Stimulated activated naive CD8-positive, alpha-beta T cell treated with anti-CD3 and anti-CD28 coated beads, Interleukin-15, amount 100 ng/mL, for 72 hours (primary cell): ENCODE measurements at places on chromosomes 4 and X.
A peak's percentile ranks its signal among the peaks of the same experiment; 100 is the strongest.

- DNase-seq, result no peak
Measured at GRCh38 chr4:41933997-41934503, 1.2 kb upstream of the TMEM33 start.

GRCh38 chr4:183195534-183195933 lies 96.5 kb downstream of the WWC2 start:
- no peak for DNase-seq

DNA sequence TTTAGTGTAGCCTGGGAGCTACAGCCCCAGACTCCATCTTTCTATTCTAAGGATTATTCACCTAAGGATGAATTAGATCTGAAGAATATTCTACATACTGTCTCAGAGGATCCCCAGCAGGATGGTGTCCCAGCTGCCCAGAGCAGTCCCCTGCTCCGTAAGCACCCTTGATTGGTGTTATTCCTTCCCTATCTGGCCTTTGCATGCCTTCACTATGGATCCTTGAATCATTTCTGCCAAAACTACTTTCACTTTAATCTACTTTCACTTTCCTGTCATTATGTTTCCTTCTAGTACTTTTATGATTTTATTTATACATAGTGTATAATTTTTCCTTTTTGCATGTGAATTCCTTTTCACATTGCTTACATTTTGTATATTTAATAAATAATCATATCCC lies 39.2 kb downstream of the ARHGAP24 start:
- DNase-seq, result no peak

DNA sequence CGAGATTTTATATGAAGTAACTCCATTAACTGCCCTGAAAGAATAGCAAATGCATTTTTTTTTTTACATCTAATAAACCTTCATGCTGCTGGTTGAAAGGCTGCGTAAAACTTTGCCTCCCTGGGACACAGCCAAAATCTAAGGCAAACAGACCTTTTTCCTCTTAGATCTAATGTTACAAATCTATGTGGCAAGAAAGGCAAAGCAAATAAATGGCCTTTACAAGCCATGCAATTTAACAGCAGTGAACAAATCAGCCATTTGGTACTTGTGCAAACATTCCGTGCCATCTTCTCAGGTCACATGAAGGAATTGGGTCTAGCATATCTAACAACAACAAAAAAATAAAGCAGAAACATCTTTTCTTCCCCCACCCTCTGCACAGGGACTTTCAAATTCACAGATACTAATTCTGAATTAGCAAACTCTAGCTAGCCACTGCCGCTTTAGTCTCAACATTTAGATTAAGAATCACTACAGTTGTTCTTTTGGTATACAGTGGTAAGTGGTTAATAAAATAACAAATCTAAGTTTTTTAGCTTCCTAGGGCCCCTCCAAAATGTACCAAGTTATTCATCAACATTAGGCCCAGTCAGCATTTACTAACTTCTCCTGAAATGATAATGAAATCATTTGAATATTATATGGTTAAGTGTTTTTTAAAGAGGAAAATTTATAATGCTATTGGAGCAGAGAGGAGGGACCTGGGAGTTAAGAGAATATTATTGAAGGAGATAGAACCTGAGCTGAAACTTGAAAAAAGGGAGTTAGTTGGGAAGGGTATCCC lies 593.8 kb downstream of the SMARCA1 start:
- no peak for DNase-seq

- peak; percentile 1 for DNase-seq
Measured at GRCh38 chr4:176791591-176792325, 964 bp downstream of the VEGFC start.

DNA sequence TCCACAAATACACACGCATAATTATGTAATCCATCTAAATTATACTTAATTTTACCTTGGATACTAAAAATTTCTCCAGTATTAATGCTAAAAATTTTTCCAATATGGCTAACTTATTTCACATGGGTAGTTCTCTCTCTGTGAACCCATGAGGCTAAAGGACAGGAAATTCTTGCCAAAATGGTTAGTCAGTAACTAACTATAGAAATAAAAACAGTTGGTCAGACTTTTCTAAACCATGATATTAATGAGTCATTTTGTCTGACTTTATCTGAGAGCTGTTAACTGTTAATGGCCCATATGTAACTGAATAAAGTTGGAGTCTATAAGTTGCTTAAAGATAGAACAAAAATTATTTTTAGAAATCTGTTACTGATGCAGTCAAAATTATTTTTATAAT lies 549.4 kb downstream of the TLL1 start:
- DNase-seq, result no peak

GRCh38 chrX:106898462-106898861 lies 4.7 kb downstream of the RIPPLY1 start:
- DNase-seq, result no peak

DNA sequence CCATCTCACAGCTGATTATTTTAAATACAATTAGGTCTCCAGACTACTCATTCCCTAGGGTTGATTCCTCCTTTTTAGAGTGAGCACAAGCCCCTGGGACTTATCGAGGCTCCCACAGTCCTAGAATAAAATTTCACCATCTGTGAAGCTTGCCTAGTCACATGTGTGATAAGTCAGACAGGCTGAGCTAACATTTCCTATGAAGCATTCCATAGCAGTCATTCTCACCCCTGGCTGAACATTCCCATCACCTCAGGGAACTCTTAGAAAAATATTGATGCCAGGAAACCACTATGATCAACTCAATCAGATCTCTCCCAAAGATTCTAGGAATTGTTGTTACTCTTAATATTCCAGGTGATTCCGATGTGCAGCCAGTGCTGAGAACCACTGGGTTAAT lies 37.7 kb downstream of the ARHGEF9 start:
- DNase-seq, result no peak

- no peak for DNase-seq
Measured at GRCh38 chr4:63583007-63583406, 826.2 kb downstream of the TECRL start.

GRCh38 chr4:147339100-147339499 lies 141.8 kb upstream of the EDNRA start:
- no peak for DNase-seq

- no peak for DNase-seq
Measured at GRCh38 chrX:15676886-15677285, 12.3 kb upstream of the CLTRN start.

DNA sequence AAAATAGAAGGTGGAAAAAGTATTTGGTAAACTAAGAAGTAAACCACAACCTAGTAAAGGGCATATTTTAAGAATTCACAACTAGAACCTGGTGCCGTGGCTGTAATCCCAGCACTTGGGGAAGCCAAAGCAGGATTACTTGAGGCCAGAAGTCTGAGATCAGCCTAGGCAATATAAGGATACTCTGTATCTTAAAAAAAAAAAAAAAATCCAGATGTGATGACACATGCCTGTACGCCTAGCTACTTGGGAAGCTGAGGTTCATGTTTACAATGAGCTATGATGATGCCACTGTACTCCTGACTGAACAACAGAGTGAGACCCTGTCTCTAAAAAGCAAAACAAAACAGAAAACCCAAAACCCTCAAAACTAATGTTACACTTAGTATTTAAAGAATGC lies 294.9 kb upstream of the ZCCHC13 start:
- no peak for DNase-seq

DNA sequence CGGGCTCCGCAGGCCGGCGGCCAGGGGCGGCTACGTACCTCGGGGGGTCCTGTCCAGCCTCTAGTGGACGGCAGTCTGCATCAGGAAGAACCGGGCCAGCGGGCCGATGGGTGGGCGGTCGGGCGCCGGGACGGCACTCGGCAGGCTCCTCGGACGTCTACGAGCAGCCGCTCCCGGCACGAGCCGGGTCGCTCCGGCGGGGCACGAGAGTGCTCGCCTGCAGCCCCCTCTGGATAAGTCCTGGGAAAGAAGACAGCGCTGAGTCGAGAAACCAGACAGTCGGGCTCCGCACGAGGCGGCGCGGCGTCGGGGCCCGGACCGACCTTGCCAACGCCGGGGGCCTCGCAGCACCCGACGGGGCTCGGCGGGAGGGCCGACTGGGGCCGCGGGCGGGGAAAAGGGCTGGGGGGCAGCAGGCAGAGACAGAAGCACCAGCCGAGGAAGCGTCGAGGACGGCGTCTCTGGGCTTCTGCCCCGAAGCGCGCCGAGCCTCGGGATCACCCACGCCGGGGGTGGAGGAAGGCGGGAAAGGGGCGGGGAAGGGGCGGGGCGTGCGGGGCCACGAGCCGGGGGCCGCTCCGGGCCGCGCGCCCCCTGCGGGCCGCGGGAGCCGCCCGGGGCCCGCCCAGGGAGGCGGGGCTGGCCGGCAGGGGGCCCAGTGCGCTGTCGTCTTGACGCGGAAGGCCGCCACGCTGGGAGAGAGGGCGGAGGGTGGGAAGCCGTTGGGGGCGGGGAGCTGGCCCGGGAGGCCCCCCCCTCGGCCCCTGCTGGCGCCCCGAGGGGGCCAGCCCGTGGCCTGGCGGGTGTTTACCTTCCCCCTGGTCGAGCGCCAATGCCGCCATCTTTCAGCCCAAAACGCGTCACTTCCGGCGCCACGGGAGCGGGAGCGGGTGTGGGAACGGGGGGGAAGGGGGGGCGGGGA lies 1.9 kb downstream of the KLHL15 start:
- DNase-seq, result peak; percentile 91

- no peak for DNase-seq
Measured at GRCh38 chr4:87304745-87305432, 17.8 kb downstream of the HSD17B13 start.

- DNase-seq, result no peak
Measured at GRCh38 chrX:12366440-12366839, 228.2 kb downstream of the FRMPD4 start.

GRCh38 chr4:169682372-169683047 lies 62.1 kb downstream of the CLCN3 start:
- no peak for DNase-seq

DNA sequence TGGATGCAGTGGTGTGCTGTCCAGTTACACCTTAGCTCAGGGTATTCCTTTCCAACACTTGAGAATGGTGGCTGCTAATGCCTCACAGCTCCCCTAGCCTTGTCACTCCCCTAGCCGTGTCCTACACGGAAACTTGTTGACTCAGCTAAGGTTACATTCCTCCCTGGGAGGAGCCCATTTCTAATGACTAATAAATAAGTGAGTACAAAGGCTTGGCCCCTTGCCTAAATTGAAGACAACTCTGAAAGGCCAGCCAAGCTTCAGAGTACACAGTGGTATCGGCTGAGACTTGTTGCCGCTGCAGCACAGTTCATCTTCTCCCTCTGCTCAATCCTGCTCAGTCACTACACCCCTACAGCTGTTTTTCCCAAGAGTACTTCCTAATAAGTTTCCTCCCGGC lies 21.2 kb upstream of the SLC25A31 start:
- DNase-seq, result no peak

DNA sequence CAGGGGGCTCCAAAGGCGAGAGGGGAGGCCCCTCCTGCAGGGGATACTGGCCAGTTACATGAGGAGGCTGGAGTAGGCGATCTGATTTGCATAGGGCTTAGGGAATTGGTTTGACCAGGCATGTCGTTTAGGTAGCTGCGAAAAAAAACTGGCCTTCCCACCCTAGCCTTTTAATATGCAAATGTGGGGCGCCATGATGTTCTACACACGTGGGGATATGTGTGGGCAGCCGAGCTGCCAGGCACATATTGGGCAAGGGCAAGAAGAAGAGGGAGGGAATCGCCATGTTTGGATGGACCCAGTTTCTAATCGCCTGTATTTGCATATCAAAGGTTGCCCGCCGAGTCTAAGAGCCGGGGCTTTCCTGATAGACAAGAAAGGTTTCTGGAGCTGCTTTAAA lies 121.3 kb downstream of the PRKX start:
- DNase-seq, result no peak

DNA sequence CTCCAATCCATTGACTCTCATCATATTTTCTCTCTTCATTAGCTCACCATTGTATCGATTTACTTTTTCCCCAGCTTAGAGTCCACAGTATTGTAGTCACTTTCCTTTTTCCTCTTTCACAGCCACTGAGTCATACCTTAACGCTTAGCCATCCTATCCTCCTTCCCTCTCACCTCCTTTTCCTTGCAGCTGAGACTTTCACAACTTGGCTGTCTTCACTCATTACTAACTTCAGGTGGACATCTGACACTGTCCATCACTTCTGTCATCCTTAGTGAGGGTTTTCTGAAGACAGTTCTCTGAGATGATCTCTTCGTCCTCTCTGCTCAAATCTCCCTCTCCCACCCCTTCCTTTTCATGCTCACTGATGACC lies 70.5 kb upstream of the ESX1 start:
- DNase-seq, result no peak

DNA sequence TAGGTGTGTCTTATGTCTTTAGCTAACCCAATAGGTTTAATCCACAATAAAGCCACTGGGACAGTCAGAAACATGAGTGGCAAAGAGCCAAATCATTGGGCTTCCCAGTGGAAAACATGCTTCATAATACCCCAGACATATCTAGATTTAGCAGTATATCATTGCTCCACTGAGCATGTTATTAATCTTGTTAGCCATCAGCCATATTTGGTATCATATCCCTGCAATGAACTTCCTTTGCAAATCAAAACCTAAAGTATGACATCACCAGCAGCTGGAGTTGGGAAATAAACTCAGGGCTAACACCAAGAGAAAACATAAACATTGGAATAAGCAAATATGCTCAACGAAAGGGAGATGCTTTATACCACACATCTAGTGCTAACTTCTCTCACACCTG lies 280.8 kb upstream of the NOCT start:
- no peak for DNase-seq

GRCh38 chr4:168877511-168878491 lies 132.3 kb downstream of the CBR4 start:
- peak; percentile 26 for DNase-seq

DNA sequence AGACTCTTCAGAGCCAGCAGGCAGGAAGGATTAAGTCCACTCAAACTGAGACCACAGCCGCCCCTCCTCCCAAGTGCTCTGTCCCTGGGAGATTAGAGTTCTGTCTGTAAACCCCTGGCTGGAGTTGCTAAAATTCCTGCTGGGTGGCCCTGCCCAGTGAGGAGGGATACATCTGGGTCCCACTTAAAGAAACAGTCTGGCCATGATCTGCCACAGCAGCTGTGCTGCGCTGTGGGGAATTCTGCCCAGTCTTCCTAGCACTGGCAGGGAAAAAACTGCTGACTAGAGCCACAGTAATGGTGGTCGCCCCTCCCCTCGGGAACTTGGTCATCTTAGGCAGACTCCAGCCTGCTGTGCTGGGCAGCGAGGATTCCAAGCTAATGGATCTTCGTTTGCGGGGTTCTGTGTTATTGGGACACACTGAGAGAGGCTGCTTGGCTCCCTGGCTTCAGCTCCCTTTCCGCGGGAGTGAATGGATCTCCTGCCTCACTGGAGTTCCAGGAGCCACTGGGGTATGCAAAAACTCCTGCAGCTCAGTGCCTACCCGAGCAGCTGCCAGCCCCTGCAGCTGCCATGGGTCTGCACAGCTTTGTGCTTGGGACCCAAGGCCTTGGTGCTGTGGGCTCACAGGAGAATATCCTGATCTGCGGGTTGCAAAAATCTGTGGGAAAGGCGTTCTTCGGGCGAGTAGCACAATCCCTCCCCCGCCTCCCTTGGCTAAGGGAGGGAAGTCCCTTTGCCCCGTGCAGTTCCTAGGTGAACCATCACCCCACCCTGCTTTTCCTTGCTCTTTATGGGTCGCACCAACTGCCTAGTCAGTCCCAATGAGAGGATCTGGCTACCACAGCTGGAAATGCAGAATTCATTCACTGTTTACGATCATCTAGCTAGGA lies 15.7 kb downstream of the ZXDB start:
- no peak for DNase-seq

GRCh38 chr4:101177154-101177553 lies 170.2 kb downstream of the PPP3CA start:
- DNase-seq, result no peak
